Activated CD4-positive, alpha-beta T cell treated with anti-CD3 and anti-CD28 coated beads for 4 hours (primary cell): ENCODE measurements at places on chromosomes 7 and 10.

DNA sequence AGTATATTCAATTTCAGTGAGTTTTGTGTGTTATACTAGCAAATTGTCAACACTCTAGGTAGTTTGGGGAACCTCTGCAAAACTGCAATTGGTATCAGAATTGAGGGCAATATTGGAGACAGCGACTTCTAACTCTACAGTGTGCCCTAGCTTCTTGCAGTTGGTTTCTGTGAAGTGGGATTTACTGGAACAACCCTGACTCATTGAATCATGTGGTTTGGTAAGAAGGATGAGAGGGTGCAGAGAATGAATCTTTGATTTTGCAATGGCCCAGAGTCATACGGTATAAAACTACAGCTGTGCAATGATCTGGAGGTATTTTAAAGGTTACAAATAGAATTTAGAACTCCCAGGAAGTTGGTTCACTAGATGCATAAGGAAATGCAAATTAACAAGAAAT, 129.1 kb upstream of the PPP1R3A start:
- no peak for DNase-seq

- DNase-seq: no peak
Observed at GRCh38 chr7:15507171-15507570, 54.6 kb downstream of the AGMO start.

DNA sequence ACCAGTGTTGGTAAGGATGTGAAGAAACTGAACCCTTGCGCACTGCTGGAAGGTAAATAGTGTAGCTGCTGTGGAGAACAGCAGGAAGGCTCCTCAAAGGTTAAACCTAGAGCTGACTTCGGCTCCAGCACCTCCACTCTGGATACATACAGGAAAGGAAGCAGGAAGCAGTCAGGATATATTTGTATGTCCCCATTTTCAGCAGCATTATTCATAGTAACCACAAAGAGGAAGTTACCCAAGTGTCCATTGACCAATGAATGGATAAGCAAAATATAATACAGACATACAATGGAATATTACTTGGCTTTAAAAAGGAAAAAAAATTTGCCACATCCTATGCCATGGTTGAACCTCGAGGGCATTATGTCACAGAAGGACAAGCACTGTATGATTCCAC, 15.0 kb downstream of the RET start:
- DNase-seq: no peak

GRCh38 chr10:66538908-66539307, 386.9 kb upstream of the LRRTM3 start:
- no peak for DNase-seq

GRCh38 chr7:47464266-47464665, 117.6 kb downstream of the TNS3 start:
- no peak for DNase-seq

DNA sequence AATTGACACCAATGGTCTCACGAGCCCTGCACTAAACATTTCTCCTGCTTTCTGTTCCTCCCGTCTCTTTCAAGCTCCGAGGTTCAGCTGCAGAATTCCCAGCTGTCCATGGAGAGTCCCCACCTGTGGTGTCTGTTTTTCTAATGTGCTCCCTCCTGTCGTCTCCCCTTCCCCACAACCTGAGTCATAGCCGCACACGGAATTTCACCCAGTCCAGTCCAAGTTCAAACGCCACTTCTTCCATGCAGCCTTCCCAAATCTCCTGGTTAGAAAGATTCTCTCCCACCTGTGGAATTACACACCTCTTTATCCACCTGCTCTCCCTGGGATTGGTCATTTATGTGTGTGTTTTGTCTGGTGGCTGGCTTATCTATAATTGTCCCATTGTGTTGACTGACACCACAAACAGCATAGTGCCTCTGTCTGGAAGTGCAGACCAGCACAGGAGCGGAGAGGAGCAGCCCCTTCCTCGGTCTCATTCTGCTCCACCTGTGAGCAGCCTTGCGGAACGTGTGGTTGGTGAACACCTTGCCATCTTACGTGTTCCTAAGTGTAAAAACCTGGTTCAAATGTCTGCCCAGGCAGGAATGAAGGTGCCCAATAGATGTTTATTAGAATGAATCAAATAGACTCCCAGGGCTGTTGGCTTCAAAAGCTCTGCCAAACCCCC, 3.3 kb upstream of the DIP2C start:
- no peak for DNase-seq

DNA sequence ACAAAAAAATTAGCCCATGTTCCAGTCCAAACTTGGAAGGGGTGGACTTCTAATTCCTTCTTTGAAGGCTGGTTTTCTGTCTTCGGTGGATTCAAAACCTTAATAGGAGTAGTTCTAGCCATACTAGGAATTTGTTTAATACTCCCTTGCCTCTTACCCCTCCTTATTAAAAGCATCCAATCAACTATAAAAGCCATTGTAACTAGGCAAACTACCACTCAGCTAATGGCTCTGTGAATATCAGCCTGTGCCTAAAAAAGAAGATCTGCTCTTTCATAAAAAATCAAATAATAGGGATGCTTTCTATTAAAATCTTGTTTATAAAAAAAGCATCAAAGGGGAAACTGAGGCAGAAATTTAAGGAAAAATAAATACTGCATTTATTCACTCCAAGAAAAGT, 4.1 kb upstream of the ADCK2 start:
- no peak for DNase-seq

GRCh38 chr10:102673819-102674511, 29.7 kb downstream of the TRIM8 start:
- DNase-seq: peak; percentile 61

- DNase-seq: no peak
Observed at GRCh38 chr7:17302575-17303142, 4.2 kb downstream of the AHR start.

DNA sequence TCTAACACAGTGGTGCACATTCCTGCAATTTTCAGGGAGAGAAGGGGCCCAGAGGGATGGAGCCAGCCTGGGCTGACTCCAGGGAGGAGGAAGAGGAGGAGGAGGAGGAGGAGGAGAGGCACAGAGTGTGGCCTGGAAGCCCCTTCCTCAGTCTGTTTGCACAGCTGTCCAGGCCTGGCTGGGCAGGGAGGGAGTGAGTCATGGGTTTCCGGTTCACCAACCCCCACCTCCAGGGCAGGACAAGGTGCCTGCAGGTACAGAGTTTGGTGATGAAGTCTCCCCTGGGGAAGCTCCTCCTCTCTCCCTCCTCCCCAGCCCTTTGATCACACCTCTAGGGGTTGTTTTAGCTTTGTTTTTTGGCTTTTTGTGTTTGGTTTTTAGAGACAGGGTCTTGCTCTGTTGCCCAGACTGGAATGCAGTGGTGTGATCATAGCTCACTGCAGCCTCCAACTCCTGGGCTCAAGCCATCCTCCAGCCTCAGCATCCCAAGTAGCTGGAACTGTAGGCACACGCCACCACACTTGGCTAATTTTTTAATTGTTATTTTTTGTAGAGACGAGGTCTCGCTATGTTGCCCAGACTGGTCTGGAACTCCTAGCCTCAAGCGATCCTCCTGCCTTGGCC, 77.5 kb upstream of the CUX1 start:
- DNase-seq: no peak

DNA sequence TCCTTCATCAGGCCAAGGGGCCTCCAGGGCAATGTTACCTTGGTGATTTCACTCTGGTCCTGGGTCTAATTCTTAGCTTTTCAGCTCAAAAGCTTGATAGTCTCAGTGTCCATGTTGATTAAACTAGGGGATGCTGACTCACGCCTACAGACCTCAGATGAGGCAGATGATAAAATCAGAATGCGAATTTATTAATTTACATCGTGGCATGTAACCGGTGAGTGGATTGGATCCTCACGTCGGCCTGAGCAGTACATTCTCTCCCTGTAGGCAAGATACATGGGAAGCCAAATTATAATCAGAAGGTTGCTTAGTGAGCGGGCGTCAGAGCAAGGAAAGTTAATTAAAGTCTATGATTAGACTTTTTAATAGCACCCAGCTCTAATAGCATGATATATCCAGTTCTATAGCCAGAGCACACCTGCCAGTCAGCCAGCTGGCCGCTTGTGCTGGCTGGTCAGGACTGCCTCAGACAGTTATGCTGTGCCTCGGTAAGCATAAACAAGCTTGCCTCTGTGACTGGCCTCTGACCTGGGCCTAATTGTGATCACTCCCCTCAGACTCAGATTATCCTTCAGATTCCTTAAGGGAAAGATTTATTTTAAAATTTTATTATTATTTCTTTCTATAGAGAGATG, 20.2 kb upstream of the CPA5 start:
- no peak for DNase-seq

DNA sequence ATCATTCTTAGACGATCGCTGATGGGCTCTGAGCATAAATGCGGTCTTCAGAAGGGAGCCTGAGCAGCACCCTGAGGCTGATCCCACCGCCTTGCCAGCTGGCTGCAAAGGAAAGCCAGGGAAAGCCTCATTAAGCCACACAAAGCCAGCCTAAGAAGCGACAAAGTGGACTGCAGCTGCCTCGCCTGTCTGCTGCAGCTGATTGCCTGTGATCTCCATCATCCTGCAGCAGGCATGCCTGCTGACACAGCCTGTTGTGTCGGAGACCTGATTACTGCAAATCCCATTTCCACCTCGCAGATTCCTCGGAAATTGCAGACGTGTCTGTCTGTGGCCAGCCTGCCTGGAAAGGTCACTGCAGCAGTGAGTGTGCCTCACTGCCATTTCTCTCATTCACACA, 1087.0 kb upstream of the AUTS2 start:
- DNase-seq: no peak

DNA sequence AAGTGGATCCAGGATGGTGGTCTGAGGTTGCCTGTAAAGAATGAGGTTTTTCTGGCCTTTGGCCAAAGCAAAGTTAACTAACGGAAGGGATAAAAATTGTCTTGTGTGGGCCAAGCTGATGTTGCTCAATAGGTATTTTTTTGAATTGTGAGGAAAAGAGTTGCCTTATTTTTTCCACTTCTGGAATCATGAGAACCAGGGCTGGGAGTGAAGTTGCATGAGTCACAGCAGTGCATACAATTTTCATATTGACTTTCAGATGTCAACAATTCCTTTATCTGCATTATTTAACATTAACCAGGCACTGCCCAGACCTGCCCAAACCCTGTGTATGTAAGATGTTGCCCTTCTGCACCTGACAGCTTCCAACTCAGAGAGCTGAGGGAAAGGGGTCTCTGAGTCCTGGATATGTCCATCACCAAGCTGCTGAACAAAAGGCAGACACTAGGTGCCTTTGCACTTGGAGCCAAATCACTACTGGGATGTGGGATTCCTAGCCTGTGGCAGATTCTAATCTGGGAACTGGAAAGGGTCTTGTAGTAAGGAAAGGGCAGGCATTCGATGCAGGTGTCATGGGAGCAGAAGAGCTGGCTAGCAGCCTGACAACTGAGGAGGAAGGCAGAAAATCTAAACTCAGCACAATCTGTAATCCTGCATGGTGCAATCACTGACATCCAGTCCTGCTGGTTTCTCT, 52.3 kb upstream of the SLC35B4 start:
- DNase-seq: no peak

- DNase-seq: no peak
Observed at GRCh38 chr7:134902058-134902457, 84.2 kb upstream of the AGBL3 start.

DNA sequence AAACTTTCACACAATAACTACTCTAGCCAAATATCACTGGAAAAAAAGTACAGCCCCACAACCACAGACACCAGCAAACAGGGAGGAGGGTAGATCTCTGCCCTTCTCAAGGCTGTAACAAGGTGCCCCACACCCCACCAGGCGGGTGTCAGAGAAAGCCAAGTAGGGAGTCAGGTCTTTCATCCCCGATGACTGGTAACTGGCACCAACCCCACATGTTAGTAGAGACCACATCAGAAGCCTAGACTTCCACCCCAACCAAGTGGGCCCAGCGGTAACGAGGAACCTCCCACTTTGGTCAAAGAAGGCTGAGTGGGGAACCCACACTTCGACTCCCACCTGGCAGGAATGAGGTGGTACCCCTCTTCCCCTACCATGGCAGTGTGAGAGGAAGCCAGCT, 16.4 kb upstream of the RUFY2 start:
- peak; percentile 8 for DNase-seq

GRCh38 chr7:73429215-73429614, 4.4 kb upstream of the FZD9 start:
- DNase-seq: no peak

DNA sequence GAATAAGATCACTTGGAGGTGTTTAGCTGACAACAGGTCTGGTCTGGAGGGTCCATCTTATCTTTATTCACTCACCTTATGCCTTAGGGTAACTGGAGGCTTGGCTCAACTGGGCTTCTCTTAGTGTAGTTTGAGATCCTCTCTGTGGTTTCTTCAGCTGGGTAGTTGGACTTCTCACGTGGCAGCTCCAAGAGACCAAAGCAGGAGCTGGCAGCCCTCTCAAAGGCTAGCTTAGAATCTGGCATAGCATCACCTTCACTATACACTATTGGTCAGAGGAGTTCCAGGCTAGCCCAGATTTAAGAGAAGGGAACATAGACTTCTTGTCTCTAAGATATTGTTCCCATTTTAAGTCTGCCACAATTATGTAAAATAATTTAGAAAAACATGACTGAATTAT, 16.4 kb downstream of the ADK start:
- no peak for DNase-seq

GRCh38 chr7:12942609-12943008, 255.2 kb downstream of the ARL4A start:
- DNase-seq: no peak

GRCh38 chr10:97964748-97965147, 65.7 kb downstream of the CRTAC1 start:
- DNase-seq: no peak

DNA sequence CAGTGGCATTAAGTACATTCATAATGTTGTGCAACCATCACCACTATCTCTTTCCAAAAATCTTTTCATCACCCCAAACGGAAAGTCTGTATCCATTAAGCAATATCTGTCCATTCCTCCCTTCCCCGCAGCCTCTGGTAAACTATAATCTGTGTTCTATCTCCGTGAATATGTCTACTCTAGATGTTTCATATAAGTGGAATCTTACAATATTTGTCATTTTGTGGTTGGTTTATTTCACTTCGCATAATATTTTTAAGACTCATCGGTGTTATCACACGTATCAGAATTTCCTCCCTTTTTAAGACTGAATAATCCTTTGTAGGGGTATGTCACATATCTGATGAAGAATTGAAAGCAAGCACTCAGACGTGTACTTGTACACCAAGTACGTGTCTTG, 86.0 kb upstream of the FGFR2 start:
- no peak for DNase-seq

DNA sequence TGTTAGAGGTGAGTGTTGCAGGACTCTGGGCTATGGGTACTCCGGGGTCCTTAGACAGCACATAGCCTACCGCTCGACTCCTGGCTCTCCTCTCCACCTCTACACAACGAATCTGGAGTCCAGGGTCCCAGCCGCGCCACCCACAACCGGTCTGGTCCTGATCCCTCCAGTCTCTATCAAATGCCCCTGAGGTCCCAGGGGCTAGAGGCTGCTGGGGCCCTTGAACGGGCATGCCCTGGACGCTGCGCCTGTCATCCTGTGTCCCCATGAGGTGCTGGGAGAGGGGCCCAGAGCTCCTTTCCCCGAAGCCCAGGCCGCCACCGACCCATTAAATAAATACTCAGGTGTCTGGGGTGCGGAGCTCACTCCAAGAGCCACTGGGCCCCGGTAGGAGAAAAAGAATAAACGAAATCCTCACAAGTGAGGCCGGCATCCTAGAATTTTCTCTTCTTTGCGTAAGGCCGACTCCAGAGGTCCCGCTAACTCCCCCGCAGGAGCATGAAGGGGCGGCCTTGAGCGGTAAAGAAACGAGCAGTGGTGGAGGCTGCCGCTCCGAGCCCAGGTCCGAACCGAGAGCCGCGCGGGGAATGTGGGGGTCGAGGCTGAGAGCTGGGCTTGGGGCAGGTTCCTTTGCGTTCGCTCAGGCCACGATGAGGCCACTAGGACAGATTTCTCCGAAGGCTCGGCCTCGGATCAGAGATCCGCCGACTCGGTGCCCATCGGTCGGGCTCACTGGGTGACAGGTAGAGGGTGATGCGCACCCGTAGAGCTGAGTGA, 166.7 kb downstream of the NRF1 start:
- DNase-seq: no peak
